ENCODE measurements at places on chromosomes 16 and 17.

DNA sequence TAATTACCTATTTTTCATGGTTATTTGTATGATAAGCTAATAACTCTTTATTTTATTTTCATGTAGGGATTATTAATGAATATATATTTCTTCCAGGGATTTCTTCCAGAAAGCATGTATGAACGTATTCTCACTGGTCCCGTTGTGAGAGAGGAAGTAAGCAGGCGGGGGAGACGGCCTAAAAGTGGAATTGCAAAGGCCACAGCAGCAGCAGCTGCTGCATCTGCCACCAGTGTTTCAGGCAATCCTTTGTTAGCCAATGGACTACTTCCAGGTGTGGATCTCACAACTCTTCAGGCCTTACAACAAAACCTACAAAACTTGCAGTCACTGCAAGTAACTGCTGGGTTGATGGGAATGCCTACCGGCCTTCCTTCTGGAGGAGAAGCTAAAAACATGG lies 110.3 kb upstream of the RBL2 start:
- no peak for DNase-seq

DNA sequence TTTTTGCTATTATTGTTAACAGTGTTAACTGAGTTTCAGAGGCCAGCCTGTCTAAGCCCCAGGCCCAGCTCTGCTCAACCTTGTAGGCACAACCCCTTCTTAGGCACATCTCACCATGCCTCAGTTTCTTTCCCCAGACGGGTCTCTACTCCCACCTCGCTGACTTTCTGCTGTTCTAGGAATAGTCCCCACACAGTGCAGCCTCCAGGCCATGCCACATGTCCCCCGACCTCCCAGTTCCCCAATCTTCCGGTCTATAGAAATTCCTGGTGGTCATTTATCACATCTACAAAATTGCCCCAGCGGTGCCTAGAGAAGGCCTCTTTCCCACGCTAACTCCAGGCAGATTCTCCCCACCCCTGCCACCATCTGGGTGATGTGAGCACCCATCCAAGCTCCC lies 34.8 kb downstream of the ADGRG5 start:
- no peak for DNase-seq

GRCh38 chr17:74283371-74283673 lies 9.3 kb downstream of the DNAI2 start:
- DNase-seq = no peak

GRCh38 chr16:69554495-69554894 lies 11.3 kb upstream of the NFAT5 start:
- no peak for DNase-seq

GRCh38 chr16:27684047-27684446 lies 134.1 kb downstream of the KATNIP start:
- no peak for DNase-seq

- no peak for DNase-seq
Measured at GRCh38 chr16:72898216-72898825, 149.6 kb downstream of the ZFHX3 start.

DNA sequence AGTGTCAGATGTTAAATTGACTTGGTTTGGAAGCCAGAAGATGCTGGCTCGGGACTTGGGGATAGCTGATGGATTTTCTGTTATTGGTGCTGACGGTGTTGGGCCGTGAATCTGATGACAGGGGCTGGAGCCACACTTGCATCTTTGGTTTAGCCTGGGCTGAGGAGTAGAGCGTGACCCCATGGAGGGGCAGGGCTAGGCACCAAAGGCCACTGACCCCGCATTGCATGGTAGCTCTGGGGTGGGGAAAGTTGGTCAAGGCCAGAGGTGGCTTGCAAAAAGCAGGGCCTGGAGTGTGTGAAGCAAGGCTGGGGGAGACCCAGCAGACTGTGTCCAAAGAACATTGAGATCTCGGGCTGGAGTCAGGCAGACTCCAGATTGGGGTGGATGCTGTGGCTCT lies 25.3 kb downstream of the WSCD1 start:
- DNase-seq = no peak

- peak; percentile 70 for DNase-seq
Measured at GRCh38 chr16:88489163-88489741, 36.2 kb downstream of the ZFPM1 start.

DNA sequence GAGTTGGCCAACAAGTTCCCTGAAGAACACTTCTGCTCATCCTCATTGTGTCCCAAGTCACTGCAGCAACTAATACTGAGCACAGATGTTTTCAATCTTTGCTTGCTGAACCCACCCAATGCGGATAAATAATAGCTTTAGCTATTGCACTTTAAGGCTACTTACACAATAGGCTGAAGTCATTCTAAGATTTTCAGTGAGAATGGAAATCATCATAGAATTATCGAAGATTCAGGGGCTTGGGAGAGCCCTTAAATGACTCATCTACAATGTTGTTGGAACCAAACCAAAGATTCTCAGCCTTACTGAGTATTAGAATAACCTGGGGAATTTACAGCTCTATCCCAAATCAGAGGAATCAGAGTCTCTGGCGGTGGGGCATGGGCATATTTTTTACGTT lies 51.2 kb downstream of the SYCE1L start:
- DNase-seq = no peak

- DNase-seq = no peak
Measured at GRCh38 chr16:35344012-35344762, 1884.8 kb downstream of the TP53TG3F start.

GRCh38 chr16:19119564-19119963 lies 5.8 kb downstream of the ITPRIPL2 start:
- DNase-seq = no peak

GRCh38 chr16:85912211-85912974 lies 13.4 kb downstream of the IRF8 start:
- no peak for DNase-seq

DNA sequence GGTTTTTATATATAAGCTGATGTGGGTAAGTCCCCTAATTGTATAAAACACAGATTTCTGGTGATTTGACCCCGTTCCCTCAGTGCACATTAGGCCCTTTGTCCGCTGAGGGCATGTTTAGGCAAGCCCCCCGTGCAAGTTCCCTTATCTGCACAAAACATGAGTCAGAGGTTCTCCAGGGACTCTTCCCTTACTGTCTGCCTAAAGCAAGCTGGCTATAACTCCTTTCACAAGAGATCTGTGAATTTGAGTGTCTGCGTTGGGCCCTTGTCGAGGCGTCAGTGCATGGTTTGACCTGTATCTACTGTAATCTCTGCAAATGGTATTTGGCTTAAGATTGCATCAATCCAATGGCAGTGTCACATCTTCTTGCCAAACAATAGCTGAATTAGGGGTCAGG lies 712.8 kb downstream of the CDH8 start:
- DNase-seq = no peak

DNA sequence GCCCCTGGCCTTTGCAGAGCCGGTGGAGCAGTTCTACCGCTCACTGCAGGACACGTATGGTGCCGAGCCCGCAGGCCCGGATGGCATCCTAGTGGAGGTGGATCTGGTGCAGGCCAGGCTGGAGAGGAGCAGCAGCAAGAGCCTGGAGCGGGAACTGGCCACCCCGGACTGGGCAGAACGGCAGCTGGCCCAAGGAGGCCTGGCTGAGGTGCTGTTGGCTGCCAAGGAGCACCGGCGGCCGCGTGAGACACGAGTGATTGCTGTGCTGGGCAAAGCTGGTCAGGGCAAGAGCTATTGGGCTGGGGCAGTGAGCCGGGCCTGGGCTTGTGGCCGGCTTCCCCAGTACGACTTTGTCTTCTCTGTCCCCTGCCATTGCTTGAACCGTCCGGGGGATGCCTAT lies 29.5 kb downstream of the CIITA start:
- DNase-seq = no peak

DNA sequence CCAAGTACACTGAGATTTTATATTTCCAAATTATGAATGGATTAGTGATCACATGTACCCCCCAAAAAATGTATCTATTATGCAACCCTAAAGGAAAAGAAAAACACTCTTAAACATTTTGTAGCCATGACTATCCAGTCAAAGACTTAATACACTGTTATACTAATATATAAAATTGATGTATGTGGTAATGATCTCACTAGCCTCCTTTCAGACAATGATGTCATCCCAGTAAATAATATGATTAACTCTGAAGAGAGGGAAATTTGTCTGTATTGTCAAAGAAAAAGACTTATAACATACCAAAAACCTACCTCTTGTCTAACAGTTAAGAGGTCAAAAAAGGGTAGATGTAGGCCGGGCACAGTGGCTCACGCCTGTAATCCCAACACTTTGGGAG lies 80.7 kb downstream of the USP32 start:
- no peak for DNase-seq

DNA sequence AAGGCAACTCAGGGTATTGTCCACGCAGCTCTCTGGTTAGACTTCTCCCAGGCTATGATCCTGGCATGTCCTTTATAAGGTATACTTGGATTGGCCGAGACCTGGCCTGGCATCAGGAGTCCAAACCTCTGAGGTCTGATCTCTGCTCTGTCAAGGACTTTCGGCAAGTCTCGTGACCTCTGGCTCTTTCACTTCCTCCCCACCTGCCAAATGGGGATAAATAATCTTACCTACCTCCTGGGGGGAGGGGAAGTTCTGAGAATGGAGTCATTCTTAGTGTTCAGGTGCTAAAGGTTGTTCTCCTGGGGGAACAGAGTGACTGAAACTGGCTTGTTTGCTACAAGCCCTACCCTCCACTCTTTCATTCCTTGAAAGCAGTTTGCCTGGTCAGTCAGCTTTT lies 7.6 kb downstream of the ATXN1L start:
- no peak for DNase-seq

GRCh38 chr17:74807441-74807840 lies 31.3 kb upstream of the NAT9 start:
- no peak for DNase-seq

GRCh38 chr17:73249700-73250099 lies 12.0 kb downstream of the CPSF4L start:
- DNase-seq = no peak

DNA sequence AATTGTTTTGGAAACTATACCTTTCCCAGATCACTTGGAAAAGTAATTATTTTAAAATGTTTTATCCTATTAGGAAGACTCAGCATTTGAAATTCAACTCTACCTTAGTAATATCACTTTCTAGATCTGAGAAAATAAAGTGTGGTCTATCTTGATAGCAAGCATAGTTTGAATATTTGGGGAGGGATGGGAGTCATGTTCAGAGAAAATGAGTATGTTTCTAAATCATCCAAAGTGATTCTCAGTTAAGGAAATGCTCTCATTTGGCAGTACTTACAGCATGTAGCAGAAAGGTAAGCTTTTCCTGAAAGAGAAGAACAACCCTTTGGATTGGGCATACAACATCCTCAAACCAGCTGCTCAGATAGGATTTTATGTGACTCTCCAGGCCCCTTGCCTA lies 6.9 kb downstream of the C17orf75 start:
- DNase-seq = no peak

DNA sequence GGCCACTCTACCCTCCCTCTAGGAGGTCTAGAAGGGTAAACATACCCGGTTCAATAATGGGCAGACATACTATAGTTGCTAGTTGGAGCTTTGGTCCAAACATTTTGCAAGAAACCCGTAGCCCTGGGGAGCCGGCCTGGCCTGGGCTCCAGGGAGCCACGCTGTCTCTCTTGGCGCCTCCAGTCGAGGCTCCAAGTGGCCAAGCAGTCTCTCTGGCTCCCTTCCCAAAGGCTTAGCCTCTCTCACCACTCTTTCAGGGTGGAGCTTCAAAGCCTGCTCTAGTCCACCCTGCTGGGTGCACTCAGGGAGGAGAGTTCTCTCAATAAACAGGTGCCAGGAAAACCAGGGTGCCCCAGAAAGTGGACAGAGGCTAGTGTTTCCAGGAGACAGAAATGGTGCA lies 32.2 kb downstream of the RCVRN start:
- no peak for DNase-seq

DNA sequence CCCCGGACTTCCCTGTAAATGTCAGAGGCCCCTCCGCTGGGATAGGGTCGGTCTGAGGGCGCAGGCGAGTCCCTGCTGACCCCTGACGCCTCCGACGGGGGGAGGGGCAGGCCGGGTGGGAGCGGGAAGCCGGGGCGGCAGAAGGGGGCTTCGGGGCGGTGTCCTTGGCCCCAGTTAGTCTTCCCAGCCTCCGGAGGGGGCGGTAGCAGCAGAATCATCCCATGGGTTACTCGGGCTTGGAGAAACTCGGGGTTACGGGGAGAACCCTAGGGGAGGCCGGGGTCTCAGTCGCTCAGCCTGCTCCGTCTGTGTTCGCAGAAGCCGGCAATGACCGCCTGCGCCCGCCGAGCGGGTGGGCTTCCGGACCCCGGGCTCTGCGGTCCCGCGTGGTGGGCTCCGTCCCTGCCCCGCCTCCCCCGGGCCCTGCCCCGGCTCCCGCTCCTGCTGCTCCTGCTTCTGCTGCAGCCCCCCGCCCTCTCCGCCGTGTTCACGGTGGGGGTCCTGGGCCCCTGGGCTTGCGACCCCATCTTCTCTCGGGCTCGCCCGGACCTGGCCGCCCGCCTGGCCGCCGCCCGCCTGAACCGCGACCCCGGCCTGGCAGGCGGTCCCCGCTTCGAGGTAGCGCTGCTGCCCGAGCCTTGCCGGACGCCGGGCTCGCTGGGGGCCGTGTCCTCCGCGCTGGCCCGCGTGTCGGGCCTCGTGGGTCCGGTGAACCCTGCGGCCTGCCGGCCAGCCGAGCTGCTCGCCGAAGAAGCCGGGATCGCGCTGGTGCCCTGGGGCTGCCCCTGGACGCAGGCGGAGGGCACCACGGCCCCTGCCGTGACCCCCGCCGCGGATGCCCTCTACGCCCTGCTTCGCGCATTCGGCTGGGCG lies 542 bp downstream of the GUCY2D start:
- no peak for DNase-seq

DNA sequence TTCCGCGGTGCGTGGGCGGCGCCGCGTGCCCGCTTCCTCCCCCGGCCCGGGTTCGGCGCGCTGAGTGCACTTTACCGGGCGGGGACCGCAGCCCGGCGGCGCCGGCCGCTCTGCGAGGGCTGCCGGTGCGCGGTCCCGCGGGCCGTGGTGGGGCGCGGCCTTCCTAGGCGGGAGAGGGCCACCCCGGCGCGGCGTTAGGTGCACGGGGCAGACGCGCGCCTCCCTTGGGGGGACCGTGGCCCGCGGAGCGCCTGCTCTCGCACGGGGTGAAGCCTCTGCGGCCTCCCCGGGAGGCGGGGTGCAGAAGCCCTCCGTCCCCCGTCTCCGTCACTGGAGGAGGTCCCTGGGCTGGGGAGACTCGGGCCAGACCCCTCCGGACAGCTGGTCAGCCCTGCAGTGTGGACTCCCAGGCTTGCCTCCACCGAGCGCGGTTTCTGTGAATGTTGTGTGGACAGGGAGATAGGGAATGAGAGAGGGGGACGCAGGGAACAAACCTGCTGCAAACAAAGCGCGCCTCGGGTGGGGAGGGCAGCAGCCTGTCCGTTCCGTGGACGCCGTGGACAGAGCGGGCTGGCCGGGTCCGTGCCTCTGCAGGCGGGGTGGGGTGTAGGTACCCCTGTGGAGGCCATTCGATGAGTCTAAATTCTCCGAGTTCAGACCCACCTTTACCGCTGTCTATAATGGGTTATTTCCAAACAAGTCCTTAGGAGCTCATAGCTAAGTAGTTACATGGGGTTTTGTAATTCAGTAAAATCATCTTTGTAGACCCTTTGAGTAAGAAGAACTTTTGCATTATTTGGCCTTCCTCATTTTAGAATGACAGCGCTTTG lies 721 bp downstream of the TBCD start:
- peak; percentile 45 for DNase-seq

- DNase-seq = no peak
Measured at GRCh38 chr16:7979448-7980132, 610.7 kb downstream of the TMEM114 start.

GRCh38 chr17:48374650-48375230 lies 55.3 kb downstream of the SKAP1 start:
- DNase-seq = no peak

- no peak for DNase-seq
Measured at GRCh38 chr17:9028988-9029570, 7.8 kb downstream of the NTN1 start.
